ENCODE measurements at places on chromosomes 1 and 21.

DNA sequence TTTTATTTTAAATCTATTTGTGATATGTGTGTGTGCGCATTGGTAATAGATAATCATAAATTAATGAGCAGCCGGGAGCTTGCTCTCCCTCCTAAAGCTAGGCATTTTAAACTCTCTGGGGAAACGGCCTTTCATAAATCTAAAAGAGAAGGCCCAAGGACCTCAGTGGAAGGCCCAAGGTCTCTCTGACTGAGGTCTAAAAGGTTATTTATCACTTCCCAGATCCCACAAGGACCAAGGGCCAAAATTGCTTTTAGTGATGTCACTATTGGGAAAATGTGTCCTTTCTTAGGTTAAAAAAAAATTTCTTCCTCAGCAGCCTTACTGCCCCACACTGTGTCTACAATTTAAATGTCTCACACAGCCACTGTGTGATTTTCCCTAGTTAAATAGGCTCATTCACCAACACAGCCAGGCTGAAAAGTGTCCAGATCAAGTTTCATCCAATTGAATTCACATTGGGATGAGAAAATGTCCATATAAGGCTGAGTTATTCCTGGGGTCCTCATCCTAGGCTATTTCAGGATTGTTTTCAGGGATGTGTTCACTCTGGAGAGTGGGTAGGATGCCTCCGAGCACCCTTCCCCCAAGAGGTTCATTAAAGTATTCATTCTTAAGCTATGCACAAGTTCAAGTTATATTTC, 46.1 kb downstream of the SLC44A3 start:
- no peak for DNase-seq

GRCh38 chr1:235160383-235160956, 580 bp downstream of the RBM34 start:
- DNase-seq: no peak

DNA sequence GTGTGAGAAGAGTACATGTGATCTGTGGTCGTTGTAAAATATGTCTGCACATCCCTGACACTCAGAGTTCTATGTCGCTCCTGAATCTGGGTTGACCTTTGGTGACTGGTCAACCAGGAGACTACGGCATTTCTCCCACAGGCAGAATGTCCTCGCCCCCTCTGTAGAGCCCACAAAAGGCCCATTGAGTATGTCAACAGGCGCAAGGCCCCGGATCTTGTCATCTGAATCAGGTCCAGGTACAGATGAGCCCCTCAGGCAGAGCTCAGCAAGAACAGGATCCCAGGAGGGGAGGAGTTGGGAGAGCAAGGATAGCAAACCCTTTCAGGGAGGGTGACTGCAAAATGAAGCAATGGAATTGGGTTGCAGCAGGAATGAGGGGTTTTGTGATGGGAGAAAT, 126.5 kb downstream of the MATN1 start:
- DNase-seq: no peak

- no peak for DNase-seq
Measured at GRCh38 chr21:41366522-41367151, 4.8 kb downstream of the MX2 start.

GRCh38 chr1:229716704-229717103, 90.7 kb downstream of the URB2 start:
- DNase-seq: no peak

GRCh38 chr1:159866905-159867663, 4.6 kb upstream of the VSIG8 start:
- DNase-seq: no peak

- peak; percentile 45 for DNase-seq
Measured at GRCh38 chr1:219927956-219928790, at the start of gene SLC30A10. SLC30A10 (minus strand) TSS chr1:219928557; CDS start chr1:219928440, 117 bp downstream.

DNA sequence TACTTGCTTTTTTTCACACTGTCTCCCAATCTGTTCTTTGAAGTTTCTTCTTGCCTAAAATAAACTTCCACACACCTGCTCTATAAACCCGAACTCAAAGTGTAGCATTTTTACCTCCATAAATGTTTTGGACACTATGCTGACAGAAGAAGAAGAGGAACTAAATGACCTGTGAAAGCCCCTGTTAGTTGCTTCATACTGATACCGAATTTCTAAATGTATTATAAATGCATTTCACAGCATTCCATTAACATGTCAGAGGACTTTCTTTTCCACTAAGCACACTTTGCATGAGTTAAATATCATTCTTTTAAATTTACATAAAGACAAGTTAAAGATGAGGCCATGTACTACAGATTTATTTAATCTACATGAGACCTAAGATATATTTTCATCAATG, 281.0 kb downstream of the SMYD3 start:
- no peak for DNase-seq

DNA sequence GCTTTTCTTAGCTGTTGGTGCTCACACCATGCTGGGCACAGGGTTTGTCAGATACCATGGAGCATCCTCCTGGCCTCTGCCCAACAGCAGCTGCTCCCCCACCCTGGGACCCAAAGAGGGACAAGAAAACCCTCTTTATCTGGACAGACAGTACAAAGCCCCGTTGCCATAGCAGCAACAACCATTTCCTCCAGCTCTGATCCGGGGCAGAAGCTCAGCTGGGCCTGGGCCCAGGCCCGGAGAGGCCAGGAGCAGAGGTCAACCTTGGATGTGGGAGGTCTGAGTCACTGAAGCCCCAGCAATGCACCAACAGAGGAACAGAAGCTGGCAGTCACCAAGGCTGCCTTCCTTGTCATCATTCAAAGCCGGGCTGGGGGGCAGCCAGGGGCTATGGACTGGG, 228.4 kb upstream of the POU3F1 start:
- peak; percentile 33 for DNase-seq

GRCh38 chr1:5577255-5578040, 414.8 kb downstream of the NPHP4 start:
- no peak for DNase-seq

GRCh38 chr1:24459551-24460266, 42.9 kb upstream of the RCAN3 start:
- no peak for DNase-seq

DNA sequence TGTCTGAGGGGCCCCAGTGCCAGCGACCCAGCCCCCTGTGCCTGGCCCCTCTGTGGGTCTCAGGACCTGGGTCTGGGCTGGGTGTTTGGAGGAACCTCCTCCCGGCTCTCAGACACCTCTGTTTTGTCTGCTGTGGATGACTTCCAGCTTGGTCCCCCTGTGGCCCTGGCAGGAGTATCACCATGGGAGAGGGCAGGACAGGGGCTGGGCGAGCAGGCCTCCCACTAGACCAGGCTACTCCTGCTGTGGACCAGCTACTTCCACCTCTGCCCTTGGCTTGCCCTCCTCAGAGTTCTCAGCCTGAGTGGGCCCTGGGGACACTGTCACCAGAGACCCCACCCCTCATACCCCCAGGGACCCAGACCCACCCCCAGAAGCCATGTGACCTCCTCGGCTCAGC, 21.8 kb downstream of the PLCH2 start:
- DNase-seq: no peak

DNA sequence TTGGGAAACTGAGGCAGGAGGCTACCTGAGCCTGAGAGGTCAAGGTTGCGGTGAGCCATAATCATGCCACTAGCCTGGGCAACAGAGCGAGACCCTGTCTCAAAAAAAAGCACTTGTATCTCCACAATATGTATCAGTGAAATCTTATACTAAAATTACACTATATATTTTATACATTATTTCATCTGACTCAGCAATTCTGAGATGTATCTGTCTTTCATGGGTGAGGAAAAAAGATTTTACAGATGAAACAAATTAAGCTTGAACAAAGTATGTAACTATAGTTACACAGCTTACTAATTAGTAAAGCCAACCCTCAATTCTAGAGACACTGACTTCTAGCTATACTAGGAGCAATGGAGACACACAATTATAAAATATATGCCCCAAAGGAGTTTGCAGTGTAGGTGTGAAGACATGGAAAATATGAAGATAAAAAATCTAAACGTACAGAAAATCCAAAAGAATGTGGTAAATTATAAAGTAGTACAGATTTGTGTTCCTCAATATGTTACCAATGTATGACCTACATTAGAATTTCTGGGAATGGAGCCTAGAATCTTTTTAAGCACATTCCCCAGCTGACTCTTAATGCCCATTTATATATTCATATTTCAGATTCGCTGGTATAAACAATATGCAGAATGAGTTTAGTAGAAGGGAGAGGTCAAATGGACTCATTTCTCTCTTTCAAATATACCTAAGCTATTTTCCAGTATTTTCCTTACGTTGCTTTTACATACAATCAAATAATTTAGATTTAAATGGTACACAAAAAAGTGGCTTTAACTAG, 14.6 kb downstream of the GTF2B start:
- no peak for DNase-seq

GRCh38 chr1:180246579-180246978, 16.5 kb downstream of the LHX4 start:
- DNase-seq: no peak

GRCh38 chr1:168629466-168629865, 53.1 kb downstream of the XCL1 start:
- DNase-seq: no peak

DNA sequence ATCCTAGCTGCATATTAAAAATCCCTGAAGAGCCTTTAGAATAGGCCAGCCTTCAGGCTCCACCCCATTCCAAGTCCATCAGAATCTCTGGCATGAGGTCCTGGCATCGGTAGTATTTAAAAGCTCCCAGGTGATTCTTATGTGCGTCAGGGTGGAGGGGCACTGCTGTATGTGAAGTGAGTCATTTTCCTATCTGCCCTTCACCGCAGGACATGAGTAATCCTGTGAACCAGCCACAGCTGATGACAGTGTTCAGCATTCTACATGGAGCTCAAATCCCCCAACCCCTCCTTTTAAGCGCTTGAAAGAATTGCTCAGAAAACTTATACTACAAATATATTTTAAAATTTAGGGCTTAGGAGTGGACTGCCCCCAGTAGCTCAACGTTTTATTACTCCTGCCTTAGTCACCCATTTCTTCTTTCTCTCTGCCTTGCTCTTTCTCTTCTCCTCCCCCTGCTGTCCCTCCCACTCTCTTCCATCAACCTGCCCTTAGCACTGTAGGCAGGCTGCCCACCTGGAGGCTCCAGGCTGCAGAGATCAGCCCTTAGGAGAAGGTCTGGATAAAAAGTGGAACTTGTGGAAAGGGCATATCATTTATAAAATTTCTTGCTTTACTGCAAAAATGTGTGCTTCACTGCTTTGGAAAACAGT, 73.8 kb upstream of the ZNF281 start:
- no peak for DNase-seq

DNA sequence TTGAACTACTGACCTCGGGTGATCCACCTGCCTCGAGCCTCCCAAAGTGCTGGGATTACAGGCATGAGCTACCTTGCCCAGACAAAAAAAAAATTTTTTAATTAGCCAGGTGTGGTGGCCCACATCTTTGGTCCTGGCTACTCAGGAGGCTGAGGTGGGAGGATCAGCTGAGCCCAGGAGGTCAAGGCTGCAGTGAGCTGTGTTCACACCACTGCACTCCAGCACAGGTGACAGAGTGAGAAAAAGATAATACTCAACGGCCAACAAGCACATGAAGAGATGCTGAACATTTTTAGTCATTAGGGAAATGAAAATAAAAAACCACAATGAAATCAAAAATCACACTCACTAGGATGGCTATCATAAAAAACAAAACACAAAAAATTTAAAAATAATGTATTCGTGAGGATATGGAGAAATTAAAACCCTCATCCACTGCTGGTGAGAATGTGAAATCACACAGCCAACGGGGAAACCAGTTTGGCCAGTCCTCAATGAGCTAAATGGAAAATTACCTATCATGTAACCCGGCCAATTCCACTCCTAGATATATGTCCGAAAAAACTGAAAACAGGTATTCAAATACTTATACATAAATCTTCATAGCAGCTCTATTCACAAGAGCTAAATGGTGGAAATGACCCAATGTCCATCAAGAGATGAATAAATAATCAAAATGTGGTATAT, 41.2 kb downstream of the ENAH start:
- DNase-seq: no peak

DNA sequence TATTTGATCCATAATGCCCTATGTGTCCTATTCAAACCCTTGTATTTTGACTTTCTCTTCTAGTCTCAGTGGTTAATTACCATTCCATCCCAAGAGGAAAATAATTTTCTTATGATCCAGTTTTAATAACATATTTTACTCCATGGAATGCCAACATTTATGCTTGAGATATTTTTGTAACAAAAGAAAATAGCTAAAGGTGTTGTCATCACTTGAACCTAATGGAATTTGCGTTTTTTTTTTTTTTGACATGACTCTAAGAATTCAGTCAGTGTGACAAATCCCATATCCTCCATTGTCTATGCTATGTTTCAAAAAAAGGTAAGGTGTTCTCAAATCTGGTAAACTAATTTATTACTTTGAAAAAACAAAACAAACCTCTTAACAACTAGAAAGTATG, 324.1 kb upstream of the ADAMTS5 start:
- DNase-seq: no peak

- no peak for DNase-seq
Measured at GRCh38 chr1:67555461-67556296, 125.5 kb upstream of the SERBP1 start.

DNA sequence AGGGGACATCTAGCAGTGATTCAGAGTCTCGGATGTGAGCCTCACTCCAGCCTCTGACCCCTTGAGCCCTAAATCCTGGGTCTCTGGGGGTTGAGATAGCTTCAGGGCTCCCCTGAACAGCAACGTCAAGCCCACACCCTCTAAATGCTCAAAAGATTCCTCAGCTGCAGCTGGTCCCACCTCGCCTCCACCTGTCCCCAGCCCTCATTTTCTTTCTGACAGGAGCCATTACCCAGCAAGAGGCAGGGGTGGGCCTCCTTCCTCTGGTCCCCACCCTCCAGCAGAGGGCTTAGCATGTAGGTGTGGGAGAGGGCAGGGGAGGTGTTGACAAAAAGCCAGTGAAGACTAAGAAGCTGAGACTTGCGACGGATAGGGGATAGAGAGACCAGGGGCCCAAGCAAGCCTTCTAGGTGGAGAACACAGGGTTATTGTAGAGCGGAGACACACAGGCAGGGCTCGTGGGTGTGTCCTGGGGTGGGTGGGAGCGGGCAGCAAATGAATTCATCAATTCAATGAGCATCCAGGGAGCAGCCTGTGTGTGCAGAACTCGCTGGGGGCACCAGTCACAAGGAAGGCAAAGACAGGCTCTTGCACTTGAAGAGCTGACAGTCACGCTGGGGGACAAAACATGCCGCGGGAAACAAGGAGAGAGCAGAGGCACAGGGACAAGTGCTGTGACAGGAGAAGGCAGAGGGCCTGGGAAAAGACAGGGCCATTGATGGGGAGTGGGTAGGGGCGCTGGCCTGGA, 48.9 kb upstream of the GOLT1A start:
- no peak for DNase-seq

- no peak for DNase-seq
Measured at GRCh38 chr1:203308328-203308922, 3.1 kb downstream of the BTG2 start.

All from neuronal stem cell (in vitro differentiated cells).